ENCODE measurements at places on chromosomes 2 and 18. TPM values are rescaled to one million over a fixed set of nuclear protein-coding genes. Genes with fewer than 3 reads are reported as not detected.

DNA sequence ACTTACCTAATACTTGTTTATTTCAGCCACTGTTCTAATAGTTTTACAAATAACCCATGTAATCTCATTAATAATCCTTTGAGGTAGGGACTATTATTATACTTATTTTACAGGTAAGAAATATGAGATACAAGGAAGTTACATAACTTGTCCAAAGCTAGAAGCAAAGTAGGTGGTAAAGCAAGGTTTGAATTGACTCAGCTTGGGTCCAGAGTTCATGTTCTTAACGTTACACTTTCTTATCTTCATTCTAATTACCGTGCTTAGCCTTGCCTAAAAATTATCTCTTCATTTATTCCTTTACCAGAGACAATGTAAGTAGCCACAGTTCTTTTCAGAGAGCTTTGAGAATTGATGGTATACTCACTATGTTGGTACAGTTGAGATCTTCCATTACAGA, 743.6 kb downstream of the KCNJ3 start:
- H3K4me3 ChIP-seq = no peak overlapping the region
- no peaks in the 10 kb centered on the region for H3K36me3 ChIP-seq
- H3K4me1 ChIP-seq = no peaks in the 10 kb centered on the region
- DNase-seq = no peak
- H3K27ac ChIP-seq = no peak overlapping the region

SPOPL gene
- 20.5 TPM for total RNA-seq

DNA sequence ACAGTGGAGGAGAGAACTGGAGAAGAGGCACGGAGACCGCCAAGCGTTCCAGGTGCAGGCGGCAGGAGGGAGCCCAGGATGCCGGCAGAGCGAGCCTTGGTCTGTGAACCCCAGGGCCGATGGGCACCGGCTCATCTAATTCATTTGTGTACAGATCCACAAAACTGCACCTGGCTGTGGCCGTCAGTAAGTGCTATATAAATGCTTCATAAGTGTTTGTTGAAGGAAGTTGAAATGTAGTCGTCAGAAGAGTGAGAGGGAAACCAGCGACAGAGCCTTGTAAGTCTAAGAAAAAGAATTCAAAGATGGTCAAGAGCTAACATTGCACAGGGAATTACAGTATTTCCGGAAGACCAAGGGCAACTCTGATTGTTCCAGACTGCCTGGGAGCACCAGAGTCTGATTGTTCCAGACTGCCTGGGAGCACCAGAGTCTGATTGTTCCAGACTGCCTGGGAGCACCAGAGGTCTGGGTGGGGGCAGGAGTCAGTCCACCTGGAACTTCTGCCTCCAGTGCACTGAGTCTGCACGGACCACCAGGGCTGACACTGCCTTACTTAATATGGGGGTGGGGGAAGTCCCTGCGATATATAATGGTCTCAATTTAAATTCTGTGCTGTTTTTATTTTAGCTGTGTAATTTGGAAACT, 112.3 kb downstream of the BCL2 start:
- H3K27me3 ChIP-seq = no peaks in the 10 kb centered on the region
- H3K27ac ChIP-seq = no peak overlapping the region
- no peaks in the 10 kb centered on the region for H3K4me1 ChIP-seq

GRCh38 chr2:98346311-98347236, at the start of gene CNGA3:
Gene CNGA3, plus strand, starts transcription at chr2:98346456. Its CDS starts 23,520 bp downstream, at chr2:98369976.
- H3K27ac ChIP-seq = no peak within 1 kb of the TSS
- H3K4me1 ChIP-seq = no peaks in the 10 kb centered on the region
- H3K4me3 ChIP-seq = no peak within 1 kb of the TSS
- DNase-seq = no peak
- H3K36me3 ChIP-seq = no peaks in the 10 kb centered on the region

DNA sequence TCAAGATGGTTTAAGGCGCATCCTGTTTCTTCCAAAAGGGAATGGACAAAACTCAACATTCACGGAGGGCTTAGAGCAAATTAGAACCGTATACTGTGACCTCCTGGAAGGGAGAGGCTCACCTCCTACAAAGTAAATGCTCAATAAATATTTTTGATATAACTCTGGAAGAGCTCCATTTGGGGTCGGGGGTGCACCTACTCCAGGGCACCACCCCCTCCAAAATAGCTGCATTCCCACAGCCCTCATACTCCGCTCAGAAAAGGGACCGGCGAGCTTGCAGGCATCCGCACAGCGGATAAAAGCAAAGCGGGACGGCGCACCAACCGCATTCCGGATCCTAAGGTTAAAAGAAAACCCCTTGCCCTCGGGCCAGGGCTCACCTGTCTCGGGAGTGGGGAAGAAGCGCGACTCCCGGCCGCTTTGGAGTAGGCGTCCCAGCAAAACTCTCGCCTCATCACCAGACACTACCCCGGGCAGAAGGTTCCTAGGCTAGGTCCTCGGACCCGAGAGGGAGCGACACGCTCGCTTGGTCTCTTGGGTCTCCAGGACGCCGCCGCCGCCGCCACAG, 378 bp downstream of the WDPCP start:
- H3K4me1 ChIP-seq = peaks cover 16% of the 10 kb centered on the region
- H3K4me3 ChIP-seq = peak overlapping the region; percentile 74
- no peak for DNase-seq

- no peaks in the 10 kb centered on the region for H3K36me3 ChIP-seq
- no peaks in the 10 kb centered on the region for H3K4me1 ChIP-seq
- no peak overlapping the region for H3K4me3 ChIP-seq
- no peak overlapping the region for H3K27ac ChIP-seq
- H3K27me3 ChIP-seq = no peaks in the 10 kb centered on the region
- DNase-seq = no peak
These were observed 100.1 kb upstream of the TRIB2 start for GRCh38 chr2:12616456-12617156.

- no peaks in the 10 kb centered on the region for H3K4me1 ChIP-seq
- no peak overlapping the region for H3K27ac ChIP-seq
- no peak for DNase-seq
- H3K27me3 ChIP-seq = no peaks in the 10 kb centered on the region
These were observed 41.3 kb downstream of the C18orf63 start for GRCh38 chr18:74356959-74357358.

DNA sequence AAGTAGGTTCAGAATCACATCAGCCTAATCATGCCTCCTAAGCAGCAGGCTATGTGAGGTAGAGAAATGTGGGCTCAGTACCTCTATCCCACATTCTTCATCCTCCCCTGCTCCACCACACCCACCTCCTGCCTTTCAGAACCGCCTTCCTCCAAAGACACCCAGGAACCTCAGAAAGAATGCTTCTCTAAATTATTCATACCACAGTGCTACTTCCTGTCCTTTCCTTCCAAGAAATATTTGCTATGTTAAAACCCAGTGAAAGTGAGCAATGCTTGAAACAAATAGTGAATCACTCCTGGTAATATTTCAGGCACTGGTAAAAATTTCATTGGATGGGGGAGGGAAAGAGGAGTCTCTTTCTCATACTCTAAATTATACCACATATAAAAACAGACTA, 24.0 kb upstream of the CREB1 start:
- no peaks in the 10 kb centered on the region for H3K36me3 ChIP-seq
- H3K4me3 ChIP-seq = no peak overlapping the region
- DNase-seq = no peak
- H3K27ac ChIP-seq = no peak overlapping the region
- H3K4me1 ChIP-seq = peaks cover 12% of the 10 kb centered on the region

SERPINB12 gene
- not detected for total RNA-seq

DNA sequence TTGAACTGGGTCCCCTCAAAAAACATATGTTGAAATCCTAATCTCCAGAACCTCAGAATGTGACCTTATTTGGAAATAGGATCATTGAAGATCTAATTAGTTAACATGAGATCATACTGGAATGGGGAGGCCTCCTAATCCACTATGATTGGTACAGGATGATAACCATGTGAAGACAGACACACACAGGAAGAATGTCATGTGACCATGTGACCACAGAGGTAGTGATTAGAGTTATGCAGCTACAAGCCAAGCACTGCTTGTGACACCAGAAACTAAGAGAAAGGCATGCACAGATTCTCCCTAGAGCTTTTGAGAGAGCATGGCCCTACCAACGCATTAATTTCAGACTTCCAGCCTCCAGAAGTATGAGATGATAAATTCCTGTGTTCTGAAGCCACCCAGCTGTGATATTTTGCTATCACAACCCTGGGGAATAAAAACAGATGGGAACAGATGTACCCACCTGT, 47.0 kb upstream of the TGIF1 start:
- H3K4me1 ChIP-seq = no peaks in the 10 kb centered on the region
- H3K27me3 ChIP-seq = no peaks in the 10 kb centered on the region
- H3K4me3 ChIP-seq = no peak overlapping the region
- no peak overlapping the region for H3K27ac ChIP-seq
- DNase-seq = no peak

IL36RN gene
- not detected for total RNA-seq

DNA sequence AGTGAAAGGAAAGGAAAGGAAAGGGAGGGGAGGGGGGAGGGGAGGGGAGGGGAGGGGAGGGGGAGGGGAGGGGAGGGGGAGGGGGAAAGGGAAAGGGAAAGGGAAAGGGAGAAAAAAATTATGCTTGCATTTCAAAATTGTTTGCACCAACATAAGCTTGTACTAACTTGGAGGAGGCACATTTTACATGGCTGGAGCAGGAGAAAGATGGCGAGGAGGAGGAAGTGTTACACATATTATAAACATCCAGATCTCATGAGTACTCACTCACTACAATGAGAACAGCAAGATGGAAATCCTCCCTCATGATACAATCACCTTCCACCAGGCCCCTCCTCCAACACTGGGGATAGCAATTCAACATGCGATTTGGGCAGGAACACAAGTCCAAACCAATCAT, 660.2 kb upstream of the CDH2 start:
- no peak overlapping the region for H3K4me3 ChIP-seq
- no peak overlapping the region for H3K27ac ChIP-seq

NEMP2 gene
- total RNA-seq = 4.3 TPM

DNA sequence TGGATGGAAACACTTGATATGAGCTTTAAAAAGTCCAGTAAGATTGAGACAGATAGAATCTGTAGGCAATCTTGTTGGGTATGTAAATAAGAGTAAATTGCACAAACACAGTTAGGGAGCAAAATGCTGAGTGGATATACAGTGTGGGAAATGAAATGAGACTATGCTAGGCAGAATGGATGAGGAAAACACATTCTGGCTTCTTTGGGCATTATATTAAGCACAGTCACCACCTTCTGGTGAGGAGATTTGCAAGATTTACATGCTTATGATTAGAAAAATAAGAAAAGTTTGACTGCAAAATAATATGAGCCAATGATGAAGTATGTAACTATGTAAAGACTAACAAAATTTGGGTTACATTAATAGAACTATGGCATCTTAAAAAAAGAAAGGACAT, 2165.0 kb upstream of the CELF4 start:
- no peak overlapping the region for H3K27ac ChIP-seq
- no peaks in the 10 kb centered on the region for H3K4me1 ChIP-seq
- no peak overlapping the region for H3K4me3 ChIP-seq
- H3K36me3 ChIP-seq = no peaks in the 10 kb centered on the region

GRCh38 chr2:200608341-200609027, 22.7 kb downstream of the AOX1 start:
- H3K4me3 ChIP-seq = no peak overlapping the region
- no peak for DNase-seq
- H3K4me1 ChIP-seq = no peaks in the 10 kb centered on the region
- no peaks in the 10 kb centered on the region for H3K27me3 ChIP-seq
- H3K36me3 ChIP-seq = no peaks in the 10 kb centered on the region
- H3K27ac ChIP-seq = no peak overlapping the region

DNA sequence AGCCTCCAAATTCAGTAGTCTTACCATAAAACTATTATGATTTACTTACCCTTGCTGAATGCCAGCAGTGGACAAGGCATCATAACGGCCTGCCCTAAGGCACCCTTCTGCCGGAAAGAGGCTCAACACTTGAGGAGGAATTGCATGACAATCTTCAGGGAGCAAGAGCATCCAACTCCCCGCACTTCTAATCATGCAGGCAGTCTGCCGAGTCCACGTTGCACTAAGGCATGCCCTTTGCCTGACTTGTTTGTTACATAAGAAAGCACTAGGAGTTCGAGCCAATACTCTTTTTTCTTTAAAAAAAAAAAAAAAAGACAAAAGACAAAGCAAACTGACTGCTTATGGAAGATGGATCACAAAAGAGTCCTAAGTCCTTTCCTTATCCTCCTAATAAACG, 17.9 kb upstream of the SPTBN1 start:
- no peak overlapping the region for H3K4me3 ChIP-seq
- H3K27ac ChIP-seq = no peak overlapping the region
- H3K27me3 ChIP-seq = no peaks in the 10 kb centered on the region
- H3K4me1 ChIP-seq = peaks cover 36% of the 10 kb centered on the region

DNA sequence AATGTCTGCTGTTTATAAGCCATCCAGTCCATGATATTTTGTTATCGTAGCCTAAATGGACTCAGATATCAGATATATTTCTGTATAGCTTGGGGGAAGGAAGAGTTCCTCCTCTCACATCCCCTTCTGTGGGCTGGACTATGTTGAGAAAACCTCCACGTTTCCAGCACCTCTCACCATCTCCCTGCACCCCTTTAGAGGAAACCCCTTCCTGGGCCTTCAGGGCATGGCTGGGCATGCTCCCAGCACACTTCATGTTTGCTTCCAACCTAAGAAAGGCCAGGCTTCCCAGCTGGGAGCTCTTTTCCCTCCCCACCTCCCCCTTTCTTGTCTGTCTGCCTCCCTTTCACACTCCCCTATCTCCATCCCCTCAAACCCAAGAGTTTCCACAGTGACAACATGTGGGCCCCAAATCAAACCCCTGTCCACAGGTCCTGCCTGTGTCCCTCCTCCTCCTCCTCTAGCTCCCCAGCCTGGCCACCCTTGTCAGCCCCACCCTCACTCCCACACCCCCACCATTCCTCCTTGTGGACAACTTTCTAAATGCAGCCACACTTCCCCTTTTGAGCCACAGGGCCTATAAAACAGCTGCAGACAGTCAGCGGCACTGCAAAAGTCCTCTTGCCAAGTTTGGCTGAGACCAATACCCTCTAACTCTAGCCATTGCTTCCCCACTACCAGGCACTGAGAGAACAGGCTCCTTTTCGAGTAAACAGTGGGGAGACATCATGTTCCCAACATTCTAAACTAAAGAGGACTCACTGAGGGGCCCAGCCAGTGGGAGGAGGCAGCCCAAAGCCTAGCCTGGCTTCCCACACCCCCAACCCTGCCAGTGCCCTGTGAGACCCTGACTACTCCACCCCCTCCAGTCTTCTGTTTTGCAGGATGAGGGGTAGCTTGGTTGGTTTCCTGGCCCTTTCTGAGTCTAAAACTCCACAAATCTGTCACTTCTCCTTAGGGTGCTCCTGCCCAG, 120.5 kb downstream of the ZFP36L2 start:
- peaks cover 62% of the 10 kb centered on the region for H3K4me1 ChIP-seq
- H3K4me3 ChIP-seq = no peak overlapping the region
- H3K27me3 ChIP-seq = no peaks in the 10 kb centered on the region
- no peak for DNase-seq
- H3K36me3 ChIP-seq = no peaks in the 10 kb centered on the region

- no peaks in the 10 kb centered on the region for H3K36me3 ChIP-seq
- no peak for DNase-seq
- no peaks in the 10 kb centered on the region for H3K27me3 ChIP-seq
These were observed 787.9 kb upstream of the FANCL start for GRCh38 chr2:59029058-59029457.

Data from upper lobe of left lung (tissue), 6 donors.